ENCODE measurements at places on chromosomes 2 and 18.

DNA sequence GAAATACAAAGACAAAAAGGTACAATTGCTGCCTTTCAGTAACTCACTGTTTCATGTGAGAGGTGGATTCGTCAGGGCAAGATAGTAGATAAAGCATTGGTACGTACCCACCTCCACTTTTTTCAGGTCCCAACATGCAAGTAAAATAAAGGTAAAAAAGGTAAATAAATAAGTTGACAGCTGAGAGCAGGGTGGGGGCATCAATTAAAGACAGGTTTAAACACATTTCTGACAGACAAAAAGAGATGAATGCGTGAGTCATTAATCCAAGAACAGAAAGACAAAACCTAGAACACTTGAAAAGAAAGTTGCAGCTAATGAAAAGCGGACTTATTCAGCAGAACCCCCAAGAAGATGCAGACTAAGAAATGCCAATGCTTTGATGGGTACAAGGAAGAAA lies 979.6 kb upstream of the CDH2 start:
- no peak overlapping the region for H3K27ac ChIP-seq
- no peaks in the 10 kb centered on the region for H3K27me3 ChIP-seq
- no peak overlapping the region for H3K4me3 ChIP-seq

DNA sequence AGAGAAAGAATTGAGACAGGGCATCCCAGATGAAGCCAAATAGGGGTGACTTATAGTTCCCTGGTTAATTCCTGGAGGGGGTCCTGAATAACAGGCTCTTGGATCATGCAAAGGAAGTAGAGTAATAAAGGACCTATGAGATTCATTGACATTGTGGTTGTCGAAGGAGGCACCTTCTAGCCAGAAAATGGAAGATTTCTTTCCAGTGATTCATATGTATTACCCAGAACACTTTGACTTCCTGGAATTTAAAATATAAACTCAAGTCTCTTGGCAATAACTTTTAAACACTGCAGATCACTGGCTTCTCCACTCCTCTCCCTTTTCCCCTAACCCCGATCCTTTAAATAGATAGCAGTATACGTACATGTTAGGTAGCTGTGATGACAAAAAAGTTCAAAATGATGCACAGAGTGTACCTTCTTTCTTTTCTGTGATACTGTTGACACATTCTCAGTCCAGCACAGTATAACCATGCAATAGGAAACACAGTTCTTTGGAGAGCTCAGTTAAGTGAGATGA lies 211.8 kb downstream of the LTBP1 start:
- no peak overlapping the region for H3K27ac ChIP-seq
- no peaks in the 10 kb centered on the region for H3K27me3 ChIP-seq
- H3K36me3 ChIP-seq, result no peaks in the 10 kb centered on the region
- DNase-seq, result no peak

GRCh38 chr2:222332116-222332515 lies 33.3 kb upstream of the PAX3 start:
- no peak overlapping the region for H3K27ac ChIP-seq
- no peak overlapping the region for H3K4me3 ChIP-seq
- H3K36me3 ChIP-seq, result peaks cover 6% of the 10 kb centered on the region
- H3K27me3 ChIP-seq, result peaks cover 12% of the 10 kb centered on the region
- H3K4me1 ChIP-seq, result peaks cover 6% of the 10 kb centered on the region
- DNase-seq, result no peak

GRCh38 chr2:204437815-204438756 lies 107.2 kb upstream of the PARD3B start:
- no peak for DNase-seq
- peaks cover 18% of the 10 kb centered on the region for H3K4me1 ChIP-seq
- H3K4me3 ChIP-seq, result no peak overlapping the region
- no peaks in the 10 kb centered on the region for H3K36me3 ChIP-seq

- H3K36me3 ChIP-seq, result no peaks in the 10 kb centered on the region
- no peak for DNase-seq
- peaks cover 54% of the 10 kb centered on the region for H3K27me3 ChIP-seq
Measured at GRCh38 chr2:29323961-29324360, 208.7 kb downstream of the CLIP4 start.
